ENCODE measurements at places on chromosomes 12 and 14. TPM values are rescaled to one million over a fixed set of nuclear protein-coding genes. Genes with fewer than 3 reads are reported as not detected.

The OR4Q3 gene
- total RNA-seq, result 0.87 TPM

The FAM186B gene
- total RNA-seq, result 68.6 TPM

The C12orf50 gene
- total RNA-seq, result 64.6 TPM

The TMEM106C gene
- total RNA-seq, result 63.5 TPM

The ADSS1 gene
- 79.4 TPM for total RNA-seq

The ERP27 gene
- total RNA-seq, result 0.12 TPM

DNA sequence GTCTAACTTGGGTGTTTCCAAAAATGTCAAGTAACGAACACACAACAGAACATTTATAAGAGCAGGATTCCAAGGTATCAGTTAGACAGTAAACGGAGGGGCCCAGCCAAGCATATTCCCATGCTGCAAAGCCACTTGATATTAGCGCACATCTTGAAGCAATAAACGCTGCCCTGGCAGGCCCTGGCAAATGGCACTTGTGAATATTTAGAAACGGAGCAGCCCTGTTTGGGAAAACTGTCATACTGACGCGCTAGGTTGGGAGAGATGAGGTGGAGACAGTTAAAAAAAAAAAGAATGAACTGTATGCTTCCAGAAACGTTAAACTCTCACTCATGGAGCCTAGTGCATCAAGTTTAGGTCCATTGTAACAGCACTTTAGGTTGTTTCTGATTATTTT lies 9.3 kb downstream of the DGLUCY start:
- DNase-seq, result no peak

- DNase-seq, result no peak
Measured at GRCh38 chr12:132287391-132288238, 41.8 kb downstream of the GALNT9 start.

GRCh38 chr14:95195031-95195430 lies 37.7 kb upstream of the DICER1 start:
- DNase-seq, result no peak

- DNase-seq, result no peak
Measured at GRCh38 chr12:13849456-13849855, 131.9 kb downstream of the GRIN2B start.

- no peak for DNase-seq
Measured at GRCh38 chr14:104935955-104936354, 11.3 kb downstream of the PLD4 start.

- no peak for DNase-seq
Measured at GRCh38 chr12:21773806-21774205, 700 bp downstream of the KCNJ8 start.

GRCh38 chr14:50417853-50418252 lies 21.2 kb upstream of the CDKL1 start:
- DNase-seq, result no peak

GRCh38 chr14:99450266-99450665 lies 30.4 kb downstream of the SETD3 start:
- no peak for DNase-seq

GRCh38 chr14:61549425-61549824 lies 145.9 kb upstream of the HIF1A start:
- no peak for DNase-seq

Measured in testis (tissue), 5 donors.